CD8-positive, alpha-beta memory T cell (primary cell): ENCODE measurements at places on chromosomes 2 and 18. TPM values are rescaled to one million over a fixed set of nuclear protein-coding genes. Genes with fewer than 3 reads are reported as not detected.
A peak's percentile ranks its signal among the peaks of the same experiment; 100 is the strongest.

Gene GTF2A1L
- total RNA-seq, result not detected

Gene ANO7
- total RNA-seq, result 0.86 TPM

GRCh38 chr2:126664234-126664633 lies 8.3 kb downstream of the GYPC start:
- peak overlapping the region; percentile 55 for H3K27ac ChIP-seq
- peak; percentile 55 for DNase-seq
- H3K27me3 ChIP-seq, result no peaks in the 10 kb centered on the region
- no peaks in the 10 kb centered on the region for H3K36me3 ChIP-seq
- peaks cover 92% of the 10 kb centered on the region for H3K4me1 ChIP-seq

- no peak overlapping the region for H3K4me3 ChIP-seq
- no peak for DNase-seq
- no peaks in the 10 kb centered on the region for H3K36me3 ChIP-seq
Observed at GRCh38 chr2:239239607-239240413, 161.0 kb downstream of the HDAC4 start.

Gene VWA3B
- total RNA-seq, result not detected

- H3K36me3 ChIP-seq, result no peaks in the 10 kb centered on the region
- no peak overlapping the region for H3K4me3 ChIP-seq
- no peak for DNase-seq
- no peak overlapping the region for H3K27ac ChIP-seq
- H3K4me1 ChIP-seq, result no peaks in the 10 kb centered on the region
Observed at GRCh38 chr2:149732001-149732685, 144.6 kb upstream of the MMADHC start.

DNA sequence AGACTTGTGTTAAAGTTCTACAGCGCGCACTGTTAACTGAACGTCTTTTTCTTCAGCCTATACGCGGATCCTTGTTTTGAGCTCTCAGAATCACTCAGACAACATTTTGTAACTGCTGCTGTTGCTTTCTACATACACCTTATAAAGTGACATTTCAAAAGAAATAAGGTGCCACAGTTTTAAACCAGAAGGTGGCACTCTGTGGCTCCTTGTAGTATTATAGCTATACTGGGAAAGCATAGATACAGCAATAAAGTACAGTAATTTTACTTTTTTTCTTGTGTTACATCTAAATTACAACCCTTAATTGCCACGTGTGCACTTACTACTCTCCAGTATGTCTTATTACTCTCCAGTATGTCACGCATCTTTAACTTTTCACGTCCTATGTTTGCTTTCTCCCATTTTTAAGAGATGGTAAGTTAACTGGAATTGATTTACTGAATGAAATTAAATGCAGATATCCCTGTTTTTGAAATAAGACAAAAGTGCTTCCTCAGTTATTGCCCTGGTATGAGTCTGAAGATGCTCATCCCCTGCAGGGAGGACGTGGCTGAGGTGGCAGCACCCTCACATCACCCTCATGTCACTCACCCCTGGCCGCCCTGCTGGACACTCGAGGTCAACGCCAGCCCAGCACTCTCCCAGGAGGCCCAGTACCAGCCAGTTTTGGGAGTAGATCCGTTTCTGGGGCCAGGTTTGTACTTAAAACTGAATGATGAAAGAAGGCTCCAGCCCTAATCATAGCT lies 37.8 kb downstream of the GORASP2 start:
- H3K27ac ChIP-seq, result no peak overlapping the region
- H3K4me3 ChIP-seq, result no peak overlapping the region
- peaks cover 37% of the 10 kb centered on the region for H3K36me3 ChIP-seq
- no peak for DNase-seq

GRCh38 chr2:190670182-190670946 lies 21.5 kb downstream of the NAB1 start:
- H3K27ac ChIP-seq, result no peak overlapping the region
- peaks cover 20% of the 10 kb centered on the region for H3K4me1 ChIP-seq
- peaks cover 8% of the 10 kb centered on the region for H3K36me3 ChIP-seq
- H3K27me3 ChIP-seq, result no peaks in the 10 kb centered on the region
- no peak overlapping the region for H3K4me3 ChIP-seq

DNA sequence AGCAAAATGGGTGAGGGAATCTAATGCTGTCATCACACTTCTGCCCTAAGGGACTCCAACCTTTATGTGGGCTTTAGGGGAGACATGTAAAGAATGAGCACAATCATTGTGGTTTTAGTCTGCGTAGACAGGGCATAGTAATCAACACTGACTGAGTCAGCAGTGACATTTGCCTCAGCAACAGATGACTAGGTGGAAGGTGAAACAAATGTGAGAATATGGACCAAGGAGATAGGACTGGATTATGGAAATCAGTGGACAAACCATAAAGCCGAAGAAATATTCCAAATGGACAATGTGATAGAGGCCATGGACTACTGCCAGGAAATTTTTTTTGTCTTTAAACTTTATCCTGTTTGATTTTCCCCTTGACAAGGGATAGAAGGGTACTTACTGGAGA lies 83.9 kb downstream of the PDK1 start:
- H3K4me1 ChIP-seq, result no peaks in the 10 kb centered on the region
- no peaks in the 10 kb centered on the region for H3K27me3 ChIP-seq
- H3K36me3 ChIP-seq, result no peaks in the 10 kb centered on the region
- no peak for DNase-seq

DNA sequence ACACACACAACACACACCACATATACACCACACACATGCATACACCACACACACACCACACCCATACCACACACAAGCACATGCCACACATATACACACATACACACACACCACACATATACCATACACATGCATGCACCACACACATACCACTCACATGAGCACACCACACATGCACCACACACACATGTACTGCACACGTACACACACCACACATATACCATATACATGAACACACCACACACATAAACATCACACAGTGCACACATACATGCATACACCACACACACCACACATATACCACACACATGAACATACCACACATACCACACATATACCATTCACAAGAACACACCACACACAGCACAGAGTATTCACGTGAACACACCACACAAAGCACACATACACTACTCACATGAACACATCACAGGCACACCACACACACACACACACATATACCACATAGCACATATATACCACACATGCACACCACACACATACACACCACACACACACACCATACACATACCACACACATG lies 219.9 kb upstream of the RAB6C start:
- no peaks in the 10 kb centered on the region for H3K4me1 ChIP-seq
- no peak overlapping the region for H3K27ac ChIP-seq
- H3K4me3 ChIP-seq, result no peak overlapping the region

DNA sequence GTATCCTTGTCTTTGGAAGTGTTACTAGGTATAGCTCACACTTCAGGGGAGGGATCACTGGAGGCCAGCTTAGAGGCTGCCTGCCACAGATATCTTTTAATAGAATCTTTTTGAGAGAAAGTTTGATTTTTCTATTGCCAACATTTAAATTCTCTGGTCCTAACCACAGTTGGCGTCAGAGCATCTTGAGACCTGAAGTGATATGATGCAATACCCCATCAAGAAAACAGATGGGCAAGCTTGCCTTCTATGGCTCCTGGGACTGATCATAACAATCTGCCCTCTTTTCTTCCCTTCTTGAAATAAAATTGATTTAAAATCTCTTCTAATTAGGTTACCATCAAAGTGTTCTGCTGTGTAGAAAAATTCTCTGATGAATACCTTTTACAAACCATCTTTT lies 105.5 kb upstream of the ACKR3 start:
- DNase-seq, result no peak
- H3K27ac ChIP-seq, result no peak overlapping the region
- H3K27me3 ChIP-seq, result no peaks in the 10 kb centered on the region

DNA sequence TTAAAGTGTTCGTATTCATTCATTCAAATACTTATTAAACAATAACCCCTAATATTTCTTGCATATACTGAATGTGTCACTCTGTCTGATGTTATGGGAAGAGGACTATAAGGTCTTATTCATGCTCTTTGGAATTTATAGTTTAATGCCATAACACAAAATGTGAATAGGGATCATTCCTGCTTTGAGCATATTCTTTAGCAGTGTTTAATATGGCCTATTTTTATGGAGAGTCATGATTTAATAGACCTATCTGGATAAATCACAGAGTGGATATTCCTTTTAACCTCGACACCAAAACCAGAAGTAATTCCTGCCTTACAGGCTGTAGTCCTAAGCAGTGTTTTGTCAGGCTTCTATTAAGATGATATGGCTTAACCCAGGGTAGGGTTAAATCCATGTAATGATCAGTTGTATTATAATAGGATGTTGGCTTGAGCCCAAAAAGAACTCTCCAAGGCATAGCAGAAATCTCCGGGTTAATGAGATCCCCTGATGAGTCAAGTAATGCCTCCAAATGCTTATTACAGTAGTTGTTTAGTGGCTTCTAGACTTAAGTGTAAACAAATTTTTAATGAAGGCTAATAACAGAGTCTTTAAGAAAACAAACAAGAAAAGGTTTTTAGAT lies 54.3 kb downstream of the GULP1 start:
- H3K4me3 ChIP-seq, result no peak overlapping the region
- no peaks in the 10 kb centered on the region for H3K4me1 ChIP-seq
- H3K27me3 ChIP-seq, result no peaks in the 10 kb centered on the region
- H3K36me3 ChIP-seq, result no peaks in the 10 kb centered on the region

Gene PTPRM
- 3.9 TPM for total RNA-seq

Gene ANKZF1
- 76.0 TPM for total RNA-seq

DNA sequence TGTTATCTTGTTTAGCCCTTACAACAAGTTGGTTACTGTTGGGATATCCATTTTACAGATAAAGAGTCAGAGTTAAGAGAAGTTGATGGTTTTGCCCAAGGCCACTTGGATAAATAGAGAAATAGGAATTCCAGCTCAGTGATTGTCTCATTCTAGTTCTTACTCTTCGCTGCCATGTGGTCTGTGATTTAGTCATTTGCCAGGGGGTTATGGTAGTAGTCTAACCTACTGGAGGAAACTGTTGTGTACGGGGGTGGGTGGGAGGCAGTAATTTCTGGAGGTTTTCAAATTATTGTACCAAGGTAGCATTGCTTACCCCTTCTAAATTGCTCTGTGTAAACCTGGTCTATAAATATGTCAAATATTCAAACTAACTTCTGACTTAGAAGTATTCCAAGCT lies 110.4 kb downstream of the MAP2 start:
- H3K27ac ChIP-seq, result no peak overlapping the region
- H3K4me3 ChIP-seq, result no peak overlapping the region
- no peaks in the 10 kb centered on the region for H3K36me3 ChIP-seq
- H3K4me1 ChIP-seq, result no peaks in the 10 kb centered on the region
- no peaks in the 10 kb centered on the region for H3K27me3 ChIP-seq
- no peak for DNase-seq

- H3K27ac ChIP-seq, result no peak overlapping the region
- H3K36me3 ChIP-seq, result no peaks in the 10 kb centered on the region
- H3K4me3 ChIP-seq, result no peak overlapping the region
- peak; percentile 6 for DNase-seq
- H3K4me1 ChIP-seq, result no peaks in the 10 kb centered on the region
Observed at GRCh38 chr2:18749912-18750526, 160.7 kb upstream of the NT5C1B start.

Gene PSMA8
- 1.7 TPM for total RNA-seq

Gene CNDP1
- total RNA-seq, result not detected

- H3K4me1 ChIP-seq, result no peaks in the 10 kb centered on the region
- no peak overlapping the region for H3K4me3 ChIP-seq
- no peaks in the 10 kb centered on the region for H3K36me3 ChIP-seq
- peak; percentile 8 for DNase-seq
- H3K27me3 ChIP-seq, result no peaks in the 10 kb centered on the region
- no peak overlapping the region for H3K27ac ChIP-seq
Observed at GRCh38 chr2:172972005-172972619, 103.5 kb upstream of the MAP3K20 start.

Gene ICA1L
- total RNA-seq, result 4.6 TPM

Gene CCDC85A
- not detected for total RNA-seq

DNA sequence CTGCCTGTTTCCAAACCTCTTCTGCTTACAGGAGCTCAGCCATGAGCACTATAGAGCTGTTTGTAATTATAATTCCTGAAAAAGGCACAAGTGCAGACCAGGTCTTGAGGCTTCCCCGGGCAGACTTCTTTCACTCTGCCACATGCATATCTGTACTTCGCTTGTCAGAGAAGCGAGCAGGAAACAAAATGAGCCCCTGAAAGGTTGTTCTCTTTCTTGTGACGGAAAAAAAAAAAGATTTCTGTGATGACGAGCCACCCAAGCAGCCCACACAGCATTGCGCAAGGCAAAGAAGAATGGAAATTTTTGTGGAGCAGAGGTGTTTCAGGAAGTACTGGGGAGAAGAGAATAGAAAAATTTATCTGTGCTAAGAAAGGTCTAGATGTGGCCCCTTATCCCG lies 54.0 kb upstream of the LINC00305 start:
- no peak for DNase-seq
- no peaks in the 10 kb centered on the region for H3K27me3 ChIP-seq

Gene RGPD4
- 0.64 TPM for total RNA-seq

Gene VSNL1
- not detected for total RNA-seq

- DNase-seq, result no peak
- H3K27ac ChIP-seq, result no peak overlapping the region
- no peaks in the 10 kb centered on the region for H3K27me3 ChIP-seq
- no peak overlapping the region for H3K4me3 ChIP-seq
- H3K36me3 ChIP-seq, result no peaks in the 10 kb centered on the region
Observed at GRCh38 chr2:113010088-113010487, 4.8 kb downstream of the IL36A start.

Gene ONECUT2
- total RNA-seq, result not detected

GRCh38 chr2:178193496-178193822 lies 853 bp upstream of the OSBPL6 start:
- DNase-seq, result no peak
- H3K36me3 ChIP-seq, result no peaks in the 10 kb centered on the region
- no peak overlapping the region for H3K27ac ChIP-seq
- H3K27me3 ChIP-seq, result peaks cover 6% of the 10 kb centered on the region

DNA sequence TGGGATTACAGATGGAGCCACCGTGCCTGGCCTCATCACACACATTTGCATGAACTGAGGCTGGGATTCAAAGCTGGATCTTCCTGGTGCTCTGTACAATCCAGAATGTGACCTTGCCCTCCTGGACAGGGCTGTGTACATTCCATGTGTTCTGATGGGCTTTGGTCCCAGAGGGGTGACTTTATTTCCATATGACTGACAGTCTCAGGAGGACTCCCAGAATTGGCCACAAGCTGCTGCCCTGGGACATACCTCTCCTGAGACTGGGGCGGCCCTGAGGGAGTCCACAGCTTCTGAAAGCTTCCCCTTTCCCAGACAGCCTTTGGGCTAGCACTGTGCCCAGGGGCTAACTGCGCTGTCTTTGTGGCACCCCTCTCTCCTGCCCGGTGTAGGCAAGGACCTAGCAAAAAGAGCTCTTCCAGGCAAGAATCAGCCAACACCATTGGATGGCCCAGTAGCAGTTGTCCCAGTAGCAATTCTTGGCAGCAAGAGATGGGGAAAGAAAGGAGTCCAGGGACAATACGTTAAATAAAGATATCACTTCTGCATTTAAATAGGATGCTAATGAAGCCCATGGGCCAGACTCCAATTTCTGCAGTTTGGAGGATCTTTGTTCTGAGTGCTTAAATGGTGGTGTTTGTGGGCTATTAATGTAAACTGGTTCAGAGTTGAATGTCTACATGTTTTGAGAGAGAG lies 26.4 kb upstream of the ZNF532 start:
- H3K36me3 ChIP-seq, result no peaks in the 10 kb centered on the region
- H3K27me3 ChIP-seq, result no peaks in the 10 kb centered on the region
- H3K27ac ChIP-seq, result no peak overlapping the region
- H3K4me1 ChIP-seq, result no peaks in the 10 kb centered on the region
- no peak overlapping the region for H3K4me3 ChIP-seq

GRCh38 chr2:78780256-78780655 lies 245.2 kb upstream of the REG3G start:
- DNase-seq, result no peak
- H3K36me3 ChIP-seq, result no peaks in the 10 kb centered on the region
- no peak overlapping the region for H3K27ac ChIP-seq
- no peak overlapping the region for H3K4me3 ChIP-seq
- no peaks in the 10 kb centered on the region for H3K4me1 ChIP-seq
- no peaks in the 10 kb centered on the region for H3K27me3 ChIP-seq
